Kidney capillary endothelial cell (primary cell): ENCODE measurements at places on chromosomes 11 and 22.
A peak's percentile ranks its signal among the peaks of the same experiment; 100 is the strongest.

- no peak for DNase-seq
Measured at GRCh38 chr22:41732096-41732772, 32.9 kb downstream of the MEI1 start.

DNA sequence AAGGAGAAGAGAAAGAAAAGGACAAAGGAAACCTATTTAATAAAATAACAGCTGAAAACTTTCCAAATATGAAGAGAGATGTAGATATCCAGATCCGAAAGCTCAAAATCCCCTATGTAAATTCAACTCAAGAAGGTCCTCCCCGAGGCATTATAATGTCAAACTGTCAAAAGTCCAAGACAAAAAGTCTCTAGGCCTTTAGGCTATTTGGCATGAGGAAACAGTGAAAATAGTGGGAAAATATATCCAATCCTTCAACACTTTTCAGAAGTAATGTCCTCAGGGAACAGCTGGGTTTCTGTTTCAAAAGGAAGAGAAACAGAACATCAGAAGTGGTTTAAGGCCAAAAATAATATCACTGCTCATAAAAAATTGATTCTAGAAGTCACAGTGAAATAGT lies 1.9 kb upstream of the OR52E4 start:
- DNase-seq: no peak

DNA sequence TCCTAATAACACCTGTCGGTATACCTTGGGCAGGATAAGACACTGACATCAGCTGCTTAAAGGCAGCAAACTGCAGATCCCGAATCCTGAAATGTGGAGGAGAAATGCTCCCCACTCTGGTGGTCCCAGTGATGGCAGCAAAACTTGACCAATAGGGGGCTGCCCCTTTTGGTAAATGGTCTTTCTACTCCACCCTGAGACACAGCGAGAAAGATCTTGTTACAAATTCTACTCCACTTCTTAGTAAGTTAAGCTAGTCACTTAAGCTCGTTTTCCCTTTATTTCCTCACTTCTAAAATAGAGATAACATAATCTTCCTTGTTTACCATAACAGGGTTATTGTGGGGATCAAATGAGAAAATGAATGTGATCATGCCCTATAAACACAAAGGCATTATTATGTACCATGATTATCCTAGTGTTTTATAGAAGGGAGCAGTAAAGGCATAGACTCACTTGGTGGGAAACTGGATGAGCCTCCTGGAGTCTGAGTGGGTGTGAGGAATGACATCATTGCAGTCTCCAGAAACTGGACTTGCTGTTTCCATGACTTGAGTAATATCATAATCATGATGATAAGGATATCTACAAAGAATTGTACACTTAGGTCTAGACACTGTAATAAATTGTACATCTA lies 50.9 kb downstream of the ENDOD1 start:
- no peak for DNase-seq

DNA sequence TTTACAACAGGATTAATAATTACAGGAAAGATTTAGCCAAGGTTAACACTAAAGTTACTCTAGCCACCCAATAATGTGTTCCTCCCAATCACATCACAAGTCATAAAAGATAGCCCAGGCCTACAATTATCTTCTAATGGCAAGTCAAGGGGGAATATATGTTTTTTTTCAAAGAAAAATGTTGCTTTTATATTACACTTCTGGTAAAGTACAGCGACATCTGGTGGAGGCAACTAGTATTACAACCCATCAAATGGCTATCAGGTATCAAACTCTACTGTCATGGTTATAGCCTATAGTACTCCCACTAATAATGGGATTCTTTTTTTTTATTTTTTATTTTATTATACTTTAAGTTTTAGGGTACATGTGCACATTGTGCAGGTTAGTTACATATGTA lies 71.8 kb downstream of the XRRA1 start:
- peak; percentile 26 for DNase-seq

DNA sequence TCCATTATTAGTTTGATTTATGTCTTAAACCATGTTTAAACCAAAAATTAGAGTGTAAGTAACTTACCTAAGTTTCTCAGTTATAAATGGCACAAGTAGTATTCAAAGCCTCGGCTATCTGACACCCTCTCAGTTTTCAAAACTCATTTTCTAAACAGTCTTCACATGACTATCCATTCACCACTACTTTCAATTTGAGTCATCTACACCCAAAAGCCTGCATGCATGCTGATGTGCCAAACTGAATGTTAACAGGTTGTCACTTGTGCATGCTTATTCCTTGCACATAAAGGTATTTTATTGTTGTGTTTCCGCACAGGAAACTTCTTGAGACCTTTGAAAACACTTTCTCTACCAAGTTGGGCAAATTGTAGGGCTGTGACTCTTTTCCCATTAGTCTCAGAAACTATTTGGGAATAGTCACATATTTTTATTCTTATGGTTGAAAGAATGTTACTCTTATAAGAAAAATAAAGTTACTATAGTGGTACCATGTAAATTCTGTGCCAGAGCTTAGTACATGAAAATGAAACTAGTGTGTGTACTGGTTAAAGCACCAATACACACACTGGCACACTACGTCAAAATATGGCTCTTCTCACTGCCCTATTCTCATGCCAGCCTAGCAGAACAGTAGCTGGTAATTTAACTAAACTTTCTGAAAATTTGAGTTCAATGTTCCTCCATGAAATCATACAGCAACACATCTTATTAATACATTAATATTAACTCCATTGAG lies 2.2 kb upstream of the OR51E2 start:
- DNase-seq: no peak

DNA sequence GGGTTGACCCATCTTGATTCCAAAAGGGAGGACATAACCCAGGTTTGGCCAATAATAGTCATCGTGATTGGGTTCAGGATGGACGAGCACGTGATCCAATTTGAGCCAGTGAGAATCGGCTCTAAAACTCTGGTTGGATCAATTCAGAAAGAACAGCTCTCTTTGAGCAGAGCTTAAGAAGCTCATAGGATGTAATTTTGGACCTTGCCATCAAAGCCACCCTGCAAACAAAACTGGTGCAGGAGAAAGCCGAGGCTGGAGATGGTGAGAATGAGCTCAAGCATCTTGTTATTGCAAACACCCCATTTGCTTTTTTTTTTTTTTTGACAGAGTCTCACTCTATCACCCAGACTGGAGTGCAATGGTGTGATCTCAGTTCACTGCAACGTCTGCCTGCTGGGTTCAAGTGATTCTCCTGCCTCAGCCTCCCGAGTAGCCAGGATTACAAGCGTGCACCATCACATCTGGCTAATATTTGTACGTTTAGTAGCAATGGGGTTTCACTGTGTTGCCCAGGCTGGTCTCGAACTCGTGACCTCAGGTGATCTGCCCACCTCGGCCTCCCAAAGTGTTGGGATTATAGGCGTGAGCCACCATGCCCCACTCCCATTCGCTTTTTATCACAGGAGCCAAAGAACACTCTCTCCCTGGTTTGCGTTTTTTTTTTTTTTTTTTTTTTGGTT lies 13.8 kb upstream of the MIAT start:
- DNase-seq: no peak

GRCh38 chr11:61118406-61118805 lies 16.1 kb downstream of the CD5 start:
- no peak for DNase-seq

DNA sequence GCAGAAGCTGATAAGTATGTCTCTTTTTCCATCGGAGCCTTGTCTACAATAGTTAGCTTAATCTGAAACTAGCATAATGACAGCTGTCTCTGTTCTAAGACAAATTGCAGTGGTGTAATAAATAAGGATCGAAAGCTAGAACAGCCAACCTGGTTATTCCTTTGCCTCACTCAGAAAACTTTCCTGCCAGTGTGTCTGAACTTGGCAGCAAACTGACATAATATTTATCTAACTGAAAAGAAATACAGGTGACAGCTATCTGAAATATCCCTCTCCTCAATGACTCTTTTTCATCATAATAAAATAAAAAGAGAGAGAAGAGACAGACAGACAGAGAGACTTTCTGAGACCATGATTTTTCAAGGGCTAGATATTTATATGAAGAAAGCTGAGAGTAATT lies 642.5 kb downstream of the LRRC4C start:
- DNase-seq: no peak

DNA sequence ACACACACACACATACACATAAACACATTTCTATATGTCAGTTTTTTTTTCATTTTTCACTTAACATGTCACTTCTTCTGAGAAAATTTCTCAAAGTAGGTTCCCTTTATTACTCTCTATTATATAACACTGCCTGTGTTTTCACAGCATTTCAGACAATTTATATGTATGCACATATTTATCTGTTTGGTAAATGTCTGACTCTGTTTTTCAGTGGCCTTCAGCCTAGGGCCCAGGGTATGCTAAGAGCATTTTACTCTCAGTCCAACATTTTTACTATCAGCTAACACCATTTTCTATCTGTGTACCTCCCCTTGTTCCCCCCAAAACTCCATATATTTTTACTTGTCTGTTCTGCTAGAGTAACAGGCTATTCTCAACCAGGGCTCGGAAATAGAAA lies 92.3 kb downstream of the ANO3 start:
- DNase-seq: no peak

DNA sequence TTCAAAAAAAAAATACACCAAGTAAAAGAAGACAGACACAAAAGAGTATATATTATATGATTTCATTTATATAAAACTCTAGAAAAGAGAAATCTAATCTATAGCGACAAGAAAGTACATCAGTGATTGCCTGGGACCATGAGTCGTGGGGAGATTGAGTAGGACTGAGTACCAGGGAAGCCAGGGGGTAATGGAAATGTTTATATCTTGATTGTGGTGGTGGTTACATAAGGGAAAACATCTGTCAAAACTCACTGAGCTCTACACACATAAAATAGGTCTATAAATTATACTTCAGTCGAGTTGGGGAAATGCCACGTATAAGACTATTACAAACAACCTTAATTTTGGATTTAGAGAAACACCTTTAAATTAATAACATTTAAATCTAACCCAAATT lies 117.4 kb downstream of the TRIM29 start:
- no peak for DNase-seq

- DNase-seq: no peak
Measured at GRCh38 chr11:27973851-27974536, 134.0 kb downstream of the KIF18A start.

DNA sequence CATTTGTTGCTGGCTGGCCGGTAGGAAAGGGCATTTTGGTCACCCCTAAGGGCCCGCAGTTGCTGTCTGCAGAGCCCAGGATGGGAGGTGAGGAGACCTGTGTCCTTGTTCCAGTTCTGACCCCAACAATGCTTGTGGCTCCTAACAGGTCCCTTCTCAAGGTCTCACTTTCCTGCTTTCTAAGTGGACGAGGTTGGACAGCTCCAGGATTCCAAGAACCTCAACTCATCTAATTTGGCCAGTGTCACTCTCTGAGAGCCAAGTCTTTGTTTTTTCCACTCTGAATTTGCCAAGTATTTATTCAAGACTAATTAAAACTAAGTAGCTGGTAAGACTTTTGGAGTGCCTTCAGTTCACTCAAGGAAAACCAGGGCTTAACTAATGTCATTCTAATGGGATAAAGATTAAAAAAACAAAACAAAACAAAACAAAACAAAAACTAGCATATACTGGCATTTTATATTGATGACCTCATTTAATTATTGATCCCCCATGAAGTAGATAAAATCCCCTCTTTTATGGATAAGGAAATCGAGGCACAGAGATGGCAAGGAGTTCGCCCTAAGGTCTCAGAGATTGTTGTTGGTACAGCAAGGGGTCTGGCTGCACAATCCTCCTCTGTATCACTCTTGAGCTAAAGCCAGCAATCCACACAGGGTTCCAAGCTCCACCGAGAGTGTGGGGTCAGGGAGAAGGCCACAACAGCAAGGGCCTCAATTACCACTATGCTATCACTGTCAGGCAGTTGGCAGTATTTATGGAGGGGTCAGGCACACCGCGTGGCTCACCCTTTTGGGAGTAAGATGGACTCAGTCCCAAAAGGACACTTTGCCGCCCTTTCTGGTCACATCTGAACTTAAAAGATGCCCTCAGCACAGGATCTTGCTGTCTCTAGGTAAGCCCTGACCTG lies 8.1 kb downstream of the SGSM1 start:
- DNase-seq: no peak

DNA sequence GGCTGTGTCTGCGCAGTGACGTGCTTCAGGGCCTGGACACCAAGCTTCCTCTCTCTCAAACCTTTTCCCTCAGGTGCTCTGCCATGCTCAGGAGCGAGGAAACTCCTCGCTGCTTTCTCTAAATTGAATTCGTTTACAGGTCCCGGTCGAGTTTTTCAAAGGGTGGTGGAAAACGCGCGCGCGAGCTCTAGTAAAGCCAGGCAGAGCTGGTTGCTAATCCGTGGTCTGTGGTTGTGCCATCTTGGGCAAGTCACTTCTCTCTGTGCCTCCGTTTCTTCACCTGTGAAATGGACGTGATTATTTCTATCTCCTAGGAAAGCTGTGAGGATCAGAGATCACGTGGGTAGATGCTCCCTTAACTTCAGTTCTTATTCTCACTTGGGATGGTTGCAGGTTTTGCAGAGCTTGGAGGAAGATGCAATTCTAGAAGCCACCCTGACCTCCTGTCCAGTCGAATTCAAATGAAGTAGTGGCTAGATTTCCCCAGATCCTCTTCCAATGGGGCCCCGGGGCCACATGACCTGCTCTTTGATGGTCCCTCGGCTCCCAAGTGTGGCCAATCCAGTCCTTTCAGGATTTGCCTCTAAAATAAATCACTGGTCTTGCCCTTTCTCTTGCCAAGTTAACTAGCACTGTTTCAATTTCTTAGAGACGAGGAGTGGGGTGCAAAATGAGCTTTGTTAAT lies 10.5 kb upstream of the ALX4 start:
- no peak for DNase-seq

DNA sequence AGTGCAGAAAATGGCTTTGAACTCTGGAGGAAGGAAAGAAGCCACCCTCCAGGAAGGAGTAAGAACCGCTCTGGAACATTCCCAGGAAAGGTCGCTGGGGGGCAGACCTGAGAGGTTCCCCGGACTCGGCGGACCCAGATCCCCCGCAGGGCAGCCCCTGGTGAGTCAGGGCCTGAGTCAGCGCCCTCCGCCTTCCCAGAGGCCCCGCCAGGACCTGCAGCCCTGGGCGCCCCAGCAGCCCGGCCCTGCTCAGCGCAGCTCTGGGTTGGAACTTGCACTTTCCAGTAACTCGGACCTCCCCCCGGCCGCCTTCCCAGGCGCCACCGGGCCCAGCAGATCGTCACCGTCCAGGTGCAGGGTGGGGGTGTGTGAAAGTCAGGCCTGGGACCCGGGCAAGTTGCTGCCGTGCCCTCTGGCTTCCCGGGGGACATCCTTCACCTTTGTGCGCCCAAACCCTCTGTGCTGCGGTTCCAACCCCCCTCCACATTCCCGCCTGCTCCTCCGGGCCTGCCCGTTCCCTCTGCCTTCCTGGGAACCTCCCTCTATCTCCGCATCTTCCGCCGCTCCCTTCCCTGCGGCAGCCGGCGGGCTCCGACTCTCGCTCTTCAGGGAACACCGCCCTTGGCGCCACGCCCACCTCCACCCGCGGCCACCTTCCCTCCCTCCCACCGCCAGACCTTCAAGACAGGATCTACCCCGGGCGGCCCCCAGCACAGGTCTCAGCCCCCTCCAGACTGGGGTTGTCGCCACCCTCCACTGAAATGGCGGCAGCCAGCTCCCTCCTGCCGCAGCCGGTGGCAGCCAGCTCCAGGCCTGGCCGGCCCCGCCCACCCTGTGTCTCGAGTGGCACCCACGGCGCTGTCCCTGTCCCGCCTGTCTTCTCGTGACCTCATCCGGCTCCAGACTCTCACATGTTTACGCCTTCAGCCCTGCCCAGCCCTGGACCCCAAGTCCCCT lies 36.8 kb upstream of the WNT7B start:
- peak; percentile 95 for DNase-seq
